ENCODE measurements at places on chromosomes 16 and 17.
A peak's percentile ranks its signal among the peaks of the same experiment; 100 is the strongest.

- H3K27me3 ChIP-seq, result no peaks in the 10 kb centered on the region
- H3K4me1 ChIP-seq, result no peaks in the 10 kb centered on the region
- no peak for DNase-seq
- H3K36me3 ChIP-seq, result no peaks in the 10 kb centered on the region
- H3K4me3 ChIP-seq, result no peak overlapping the region
- H3K27ac ChIP-seq, result peak overlapping the region; percentile 24
These were observed 236.3 kb downstream of the KCNJ2 start for GRCh38 chr17:70405492-70406220.

DNA sequence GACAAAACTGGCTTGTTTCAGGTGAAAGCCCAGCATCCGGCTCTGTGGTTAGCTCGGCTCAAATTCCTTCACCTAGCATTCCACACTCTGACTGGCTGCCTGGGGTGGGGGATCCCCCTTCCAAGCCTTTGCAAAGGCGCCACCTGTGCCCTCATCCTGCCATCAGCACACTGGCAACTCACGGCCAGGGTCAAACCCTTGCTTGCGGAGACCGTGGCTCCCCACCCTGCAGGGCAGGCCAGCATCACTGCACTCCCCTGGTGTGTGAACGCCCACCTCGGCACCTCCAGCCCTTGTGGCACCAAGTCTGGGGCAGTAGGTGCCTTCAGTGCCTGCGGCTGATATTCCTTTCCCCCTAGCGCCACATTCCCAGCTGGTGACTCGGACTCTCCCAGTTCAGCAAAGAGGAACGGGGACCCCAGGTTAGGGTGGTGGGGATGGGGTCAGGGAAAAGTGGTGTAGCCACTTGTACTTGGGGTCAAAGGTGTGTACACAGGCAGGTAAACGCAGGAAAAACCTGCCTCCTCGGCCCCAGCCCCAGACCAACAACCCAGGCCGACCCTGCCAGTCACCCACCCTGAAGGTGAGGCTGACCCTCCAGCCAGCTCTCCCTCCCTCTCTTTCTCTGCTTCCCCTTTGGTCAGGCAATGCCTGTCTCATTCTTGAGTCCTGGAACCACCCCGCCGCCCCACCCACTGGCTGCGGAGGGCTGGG is 1.1 kb downstream of the FLII start:
- peaks cover 40% of the 10 kb centered on the region for H3K36me3 ChIP-seq
- DNase-seq, result no peak
- H3K4me1 ChIP-seq, result peaks cover 46% of the 10 kb centered on the region
- H3K27ac ChIP-seq, result peak overlapping the region; percentile 93
- no peaks in the 10 kb centered on the region for H3K27me3 ChIP-seq

- H3K27ac ChIP-seq, result peak overlapping the region; percentile 19
- H3K36me3 ChIP-seq, result no peaks in the 10 kb centered on the region
These were observed 1.1 kb upstream of the MYH11 start for GRCh38 chr16:15857724-15858560.

DNA sequence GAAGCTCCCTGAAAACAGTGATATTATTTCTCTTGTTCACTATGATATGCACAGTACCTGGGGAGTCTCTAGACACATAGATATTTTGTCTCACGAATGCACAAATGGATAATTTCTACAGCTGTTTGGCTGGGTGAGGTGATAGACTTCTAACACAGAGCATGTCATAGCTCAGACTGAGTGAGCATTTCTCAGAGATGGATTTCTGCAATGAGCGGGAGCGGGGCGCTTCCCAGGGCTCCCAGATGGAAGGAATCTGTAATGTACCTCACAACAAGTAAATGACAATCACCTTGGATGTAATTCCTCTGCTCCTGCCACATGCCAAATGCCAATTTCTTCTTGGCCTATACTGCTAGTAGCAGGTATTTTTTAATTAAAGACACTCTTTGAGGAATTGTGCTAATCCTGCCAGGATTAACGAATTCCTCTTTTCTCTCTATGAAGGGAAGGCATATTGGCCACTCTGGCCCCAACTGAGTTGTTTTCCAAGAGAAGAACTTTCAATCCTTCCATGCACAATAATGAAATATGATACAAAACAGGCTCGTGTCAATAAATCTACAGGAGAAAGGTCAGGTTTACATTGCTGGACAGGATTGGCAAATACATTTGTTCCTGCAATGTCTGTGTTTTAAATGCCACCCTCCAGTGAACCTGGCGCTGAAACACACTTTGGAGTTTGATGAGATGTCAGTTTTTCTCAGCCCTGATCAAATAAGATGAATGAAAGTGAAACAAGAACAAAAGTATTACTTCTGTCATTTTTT is 185.3 kb downstream of the CBLN1 start:
- no peak for DNase-seq
- no peaks in the 10 kb centered on the region for H3K36me3 ChIP-seq
- H3K4me3 ChIP-seq, result no peak overlapping the region
- no peaks in the 10 kb centered on the region for H3K4me1 ChIP-seq
- H3K27ac ChIP-seq, result no peak overlapping the region

DNA sequence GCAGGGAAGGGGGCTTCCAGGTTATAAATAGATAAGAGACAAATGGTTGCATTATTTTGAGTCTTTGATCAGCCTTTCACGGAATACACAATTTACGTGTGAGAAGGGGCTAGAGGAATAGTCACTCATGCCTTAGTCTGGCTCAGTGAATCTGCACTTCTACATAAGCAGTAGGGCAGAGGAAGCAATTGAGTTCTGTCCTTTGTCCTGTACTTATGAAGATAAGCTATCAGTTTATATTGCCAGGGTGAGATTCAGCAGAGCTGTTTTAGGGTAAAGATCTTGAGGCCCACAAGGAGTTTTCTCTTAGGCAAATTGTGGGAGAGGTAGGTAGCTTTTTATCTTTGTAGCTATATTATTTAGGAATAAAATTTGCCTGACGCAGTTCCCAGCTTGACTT is 33.3 kb downstream of the TOM1L1 start:
- H3K4me3 ChIP-seq, result no peak overlapping the region
- peaks cover 37% of the 10 kb centered on the region for H3K36me3 ChIP-seq
- DNase-seq, result no peak
- no peaks in the 10 kb centered on the region for H3K4me1 ChIP-seq
- H3K27me3 ChIP-seq, result no peaks in the 10 kb centered on the region
- no peak overlapping the region for H3K27ac ChIP-seq

GRCh38 chr17:50725769-50726655 is 6.6 kb downstream of the LUC7L3 start:
- no peaks in the 10 kb centered on the region for H3K36me3 ChIP-seq
- H3K27ac ChIP-seq, result no peak overlapping the region
- H3K4me1 ChIP-seq, result peaks cover 86% of the 10 kb centered on the region
- no peaks in the 10 kb centered on the region for H3K27me3 ChIP-seq
- no peak overlapping the region for H3K4me3 ChIP-seq
- DNase-seq, result no peak

- H3K4me3 ChIP-seq, result no peak overlapping the region
- peaks cover 47% of the 10 kb centered on the region for H3K4me1 ChIP-seq
- no peaks in the 10 kb centered on the region for H3K27me3 ChIP-seq
- DNase-seq, result no peak
These were observed 82.7 kb upstream of the PLCG2 start for GRCh38 chr16:81696166-81696960.

DNA sequence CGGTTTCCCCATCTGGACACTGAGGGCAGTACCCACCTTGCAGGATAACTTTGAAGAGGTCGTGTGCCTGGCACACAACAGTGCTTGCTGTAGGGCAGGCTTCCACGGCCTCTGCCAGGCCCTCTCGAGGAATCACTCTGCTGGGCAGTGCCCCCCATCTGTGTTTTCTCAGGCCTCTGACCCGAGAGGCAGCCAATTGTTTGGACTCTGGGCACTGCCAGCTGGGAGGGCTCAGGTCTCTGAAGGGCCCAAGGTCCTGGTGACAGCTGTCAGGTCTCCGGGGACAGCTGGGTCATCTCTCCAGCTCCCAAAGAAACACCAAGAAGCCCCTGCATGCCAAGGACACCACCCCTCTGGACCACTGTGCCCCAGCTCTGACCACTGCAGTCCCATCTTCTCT is 1.0 kb upstream of the RAB26 start:
- H3K27me3 ChIP-seq, result no peaks in the 10 kb centered on the region
- H3K27ac ChIP-seq, result peak overlapping the region; percentile 27
- H3K4me1 ChIP-seq, result peaks cover 48% of the 10 kb centered on the region
- H3K36me3 ChIP-seq, result no peaks in the 10 kb centered on the region
- DNase-seq, result no peak
- no peak overlapping the region for H3K4me3 ChIP-seq

DNA sequence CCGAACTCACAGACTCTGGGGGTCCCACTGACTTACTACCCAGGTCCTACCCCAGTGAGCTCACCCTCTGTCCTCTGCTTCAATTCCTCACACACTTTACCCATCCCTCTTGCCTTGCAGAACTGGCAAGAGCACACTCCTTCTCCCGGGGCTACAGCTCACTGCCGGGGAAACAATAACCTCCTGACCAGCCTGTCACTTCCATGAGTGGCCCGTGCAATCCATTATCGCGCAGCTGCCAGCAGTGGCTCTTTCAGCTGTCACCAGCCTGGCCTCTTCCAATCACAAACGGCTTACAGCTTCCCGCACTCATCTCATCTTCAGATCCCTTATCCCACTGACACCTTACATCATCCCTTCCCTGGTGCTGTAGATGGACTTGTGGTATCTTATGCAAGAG is 79.5 kb downstream of the CPPED1 start:
- DNase-seq, result no peak
- no peak overlapping the region for H3K27ac ChIP-seq
- no peaks in the 10 kb centered on the region for H3K27me3 ChIP-seq
- H3K36me3 ChIP-seq, result no peaks in the 10 kb centered on the region
- no peak overlapping the region for H3K4me3 ChIP-seq

DNA sequence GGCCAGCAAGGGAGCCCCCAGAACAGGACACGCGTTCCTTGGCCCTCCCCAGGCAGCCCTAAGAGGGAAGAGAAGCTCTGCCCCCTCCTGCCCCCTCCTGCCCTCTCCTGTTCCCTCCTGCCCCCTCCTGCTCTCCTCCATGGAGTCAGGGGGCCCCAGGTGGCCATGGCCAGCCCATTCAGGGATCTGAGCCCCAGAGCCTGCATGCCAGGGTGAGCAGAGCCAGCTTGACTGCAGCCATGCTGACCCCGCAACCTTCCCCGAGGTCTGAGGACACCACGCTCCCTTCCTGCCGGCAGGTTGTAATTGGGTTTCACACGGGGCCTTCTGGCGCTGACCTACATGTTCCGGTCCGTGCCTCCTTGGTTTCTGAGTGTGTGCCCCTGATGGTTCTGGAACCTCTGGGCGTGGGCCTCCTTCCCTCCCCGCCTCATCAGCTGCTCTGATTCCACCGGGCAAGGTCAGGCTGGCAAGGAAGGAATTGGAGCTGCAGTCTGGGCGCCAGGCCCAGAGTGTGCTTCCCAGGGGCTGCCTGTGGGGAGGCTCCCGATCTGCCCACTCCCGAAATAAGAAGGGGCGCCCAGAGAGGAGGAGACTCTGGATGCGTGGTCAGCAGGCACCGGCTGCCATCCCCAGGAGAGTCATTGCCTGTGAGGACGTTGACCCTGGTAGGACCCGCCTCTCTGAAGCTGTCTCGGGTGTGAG is 23.7 kb upstream of the NPTX1 start:
- H3K27me3 ChIP-seq, result peaks cover 15% of the 10 kb centered on the region
- H3K27ac ChIP-seq, result no peak overlapping the region
- no peaks in the 10 kb centered on the region for H3K36me3 ChIP-seq
- peak; percentile 49 for DNase-seq
- H3K4me1 ChIP-seq, result peaks cover 6% of the 10 kb centered on the region

DNA sequence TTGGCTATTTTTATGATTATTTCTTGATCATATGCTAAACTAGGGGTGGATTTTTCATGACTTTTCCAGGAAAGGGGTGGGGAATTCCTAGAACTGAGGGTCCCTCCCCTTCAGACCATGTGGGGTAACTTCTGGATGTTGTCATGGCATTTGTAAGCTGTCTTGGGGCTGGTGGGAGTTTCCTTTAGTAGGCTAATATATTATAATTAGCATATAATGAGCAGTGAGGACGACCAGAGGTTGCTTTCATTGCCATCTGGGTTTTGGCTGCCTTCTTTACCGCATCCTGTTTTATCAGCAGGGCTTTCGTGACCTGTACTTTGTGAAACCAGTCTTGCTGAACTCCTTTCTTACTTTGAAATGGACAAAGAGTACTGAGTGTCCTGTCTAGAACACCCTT is 40.4 kb upstream of the ABCA5 start:
- DNase-seq, result no peak
- H3K36me3 ChIP-seq, result no peaks in the 10 kb centered on the region
- no peaks in the 10 kb centered on the region for H3K4me1 ChIP-seq
- no peaks in the 10 kb centered on the region for H3K27me3 ChIP-seq
